Right ventricle myocardium superior (tissue), 1 donor: ENCODE measurements at places on chromosomes 6 and 20.

DNA sequence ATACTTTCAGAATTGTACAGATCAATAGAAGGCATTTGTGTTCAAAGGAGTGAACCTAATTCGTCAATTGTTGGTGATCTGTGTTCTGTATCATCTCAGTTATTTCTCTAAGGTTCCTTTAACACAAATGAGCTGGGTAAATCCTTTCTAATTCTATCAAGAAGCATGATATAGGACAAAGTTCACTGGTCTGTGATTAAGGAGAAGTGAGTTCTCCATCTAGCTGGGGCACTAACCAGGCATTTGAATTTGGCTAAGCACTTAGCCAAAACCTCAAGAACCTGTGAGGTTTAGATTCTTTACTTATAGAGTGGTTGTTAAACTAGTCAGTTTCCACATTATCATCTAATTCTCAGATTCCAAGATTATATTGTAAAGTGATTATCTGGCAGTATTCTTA is 50.3 kb downstream of the DOP1A start:
- DNase-seq: no peak

DNA sequence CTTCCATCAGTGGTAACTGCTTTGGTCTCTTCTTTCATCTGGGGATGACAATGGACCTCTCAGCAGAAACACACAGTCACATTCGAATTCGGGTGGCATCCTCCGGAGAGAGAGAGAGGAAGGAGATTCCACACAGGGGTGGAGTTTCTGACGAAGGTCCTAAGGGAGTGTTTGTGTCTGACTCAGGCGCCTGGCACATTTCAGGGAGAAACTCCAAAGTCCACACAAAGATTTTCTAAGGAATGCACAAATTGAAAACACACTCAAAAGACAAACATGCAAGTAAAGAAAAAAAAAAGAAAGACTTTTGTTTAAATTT is 6.1 kb downstream of the EDN1 start:
- DNase-seq: no peak

DNA sequence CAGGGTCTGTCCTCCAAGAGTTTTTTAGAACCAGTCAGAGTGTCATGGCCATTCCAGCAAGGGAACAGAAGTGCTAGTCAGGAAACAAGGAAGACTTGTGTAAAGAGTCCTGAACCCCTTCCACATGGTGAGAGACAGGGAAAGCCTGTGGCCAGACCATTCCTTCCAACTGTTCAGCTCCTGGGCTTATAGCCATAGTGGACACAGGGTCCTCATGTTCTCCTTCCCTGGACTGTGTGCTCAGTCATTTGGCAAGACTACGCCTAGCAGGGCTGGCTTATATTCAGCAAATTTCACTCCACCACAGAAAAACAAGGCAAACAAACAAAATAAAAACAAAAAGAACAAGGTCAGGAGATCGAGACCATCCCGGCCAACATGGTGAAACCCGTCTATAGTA is 60.5 kb downstream of the NRN1 start:
- DNase-seq: no peak

GRCh38 chr6:155449450-155450239 is 6.0 kb downstream of the NOX3 start:
- DNase-seq: no peak

GRCh38 chr6:47714802-47715201 is 16.4 kb downstream of the ADGRF4 start:
- DNase-seq: no peak

- no peak for DNase-seq
These were observed 372.7 kb upstream of the HSF2 start for GRCh38 chr6:122026582-122027369.

- DNase-seq: no peak
These were observed 294.4 kb downstream of the KCNQ5 start for GRCh38 chr6:72916298-72916697.

GRCh38 chr6:37638414-37639341 is 59.0 kb downstream of the MDGA1 start:
- DNase-seq: no peak

DNA sequence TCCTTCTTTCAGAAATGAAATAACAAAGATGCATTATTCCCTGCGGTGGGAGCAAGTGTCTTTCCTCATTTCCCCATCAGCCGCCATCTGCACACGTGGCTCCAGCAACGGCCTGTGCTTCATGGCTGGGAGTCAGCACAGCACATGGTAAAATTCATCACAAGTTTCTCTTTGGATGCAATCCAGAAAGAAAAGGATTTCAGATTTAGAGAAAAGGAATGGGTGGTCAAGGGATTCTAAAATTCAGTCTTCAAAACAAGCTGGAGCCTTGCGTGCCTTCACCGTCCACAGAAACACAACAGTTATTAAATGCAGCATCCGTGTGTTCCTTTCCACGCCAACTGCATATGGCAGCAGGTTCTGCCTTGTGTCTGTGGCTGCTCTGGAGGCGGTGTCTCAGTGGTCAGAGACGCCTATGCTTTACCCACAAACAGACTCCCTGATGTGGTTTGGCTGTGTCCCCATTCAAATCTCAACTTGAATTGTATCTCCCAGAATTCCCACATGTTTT is 107.6 kb downstream of the THBS2 start:
- no peak for DNase-seq

DNA sequence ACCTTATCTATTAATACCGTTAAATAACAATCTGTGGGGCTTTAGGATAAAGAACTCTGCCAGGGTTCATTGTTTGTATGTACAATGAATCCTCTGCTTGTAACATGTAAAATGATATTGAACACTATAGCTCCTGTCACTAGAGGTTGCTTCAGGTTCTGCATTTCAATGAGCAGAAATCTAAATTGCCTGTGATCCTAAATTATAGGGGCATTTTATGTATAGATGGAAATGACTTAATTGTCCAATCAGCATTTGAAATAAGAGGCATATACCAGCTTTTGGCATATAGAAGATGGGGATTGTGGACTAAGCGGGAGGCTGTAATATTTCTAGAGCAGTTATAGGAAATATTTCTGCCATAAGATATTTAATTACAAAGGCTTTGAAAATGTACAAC is 2.0 kb downstream of the NCOA3 start:
- DNase-seq: no peak
